ENCODE measurements at places on chromosomes 11 and 22.

GRCh38 chr11:35030716-35031213, 108.2 kb upstream of the CD44 start:
- no peak for DNase-seq

GRCh38 chr11:16911186-16911585, 103.0 kb downstream of the PLEKHA7 start:
- DNase-seq: no peak

- no peak for DNase-seq
Measured at GRCh38 chr11:1964955-1965354, 17.8 kb downstream of the MRPL23 start.

GRCh38 chr22:43955883-43956782, 891 bp downstream of the SAMM50 start:
- DNase-seq: no peak

DNA sequence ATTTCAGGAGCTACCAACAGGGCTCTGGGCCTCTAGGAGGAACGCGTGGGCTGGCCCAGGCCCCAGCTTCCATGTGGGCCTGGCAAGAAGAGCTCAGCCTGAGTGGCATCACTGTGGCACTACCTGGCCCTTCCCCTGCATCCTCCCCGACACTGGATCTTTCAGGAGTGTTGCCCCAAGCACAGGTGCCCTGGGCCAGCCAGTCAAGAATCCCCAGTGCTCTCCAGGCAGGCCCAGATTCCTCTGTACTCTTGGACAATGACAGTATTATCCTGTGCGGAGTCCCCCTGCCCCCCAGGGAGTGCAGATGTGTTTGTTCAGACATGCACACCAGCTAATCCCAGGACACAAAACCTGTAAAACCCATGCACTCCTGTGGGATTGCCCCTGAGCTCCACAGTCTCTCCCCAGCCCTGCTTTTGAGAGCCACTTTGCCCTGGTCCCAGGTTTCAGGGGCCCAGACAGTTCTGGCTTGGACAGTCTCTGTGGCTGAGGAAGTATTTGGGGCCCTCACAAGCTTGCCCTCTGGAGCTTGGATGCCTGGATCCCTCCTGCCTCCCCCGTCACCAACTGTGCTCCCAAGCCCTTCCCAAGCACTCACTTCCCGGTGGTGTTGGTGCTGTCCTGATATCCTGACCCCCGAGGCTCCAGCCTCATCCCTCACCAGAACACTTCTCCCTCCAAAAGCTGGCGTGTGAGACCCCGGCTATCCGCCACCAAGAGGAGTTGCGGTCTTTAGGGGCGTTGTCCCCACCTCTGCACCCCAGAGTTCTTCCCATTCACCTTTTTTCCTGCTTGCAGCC, 39.9 kb downstream of the KCNC1 start:
- DNase-seq: no peak

- DNase-seq: no peak
Measured at GRCh38 chr22:36369004-36369921, 18.5 kb downstream of the MYH9 start.

GRCh38 chr11:64878223-64878493, 263 bp downstream of the EHD1 start:
- no peak for DNase-seq

- DNase-seq: no peak
Measured at GRCh38 chr11:104531894-104532293, 366.4 kb downstream of the CASP12 start.

- DNase-seq: no peak
Measured at GRCh38 chr11:134657631-134658030, 245.6 kb upstream of the B3GAT1 start.

Data from substantia nigra (tissue), 51 donors.